Activated T-cell treated with anti-CD3 and anti-CD28 coated beads for 1 hour (primary cell): ENCODE measurements at places on chromosomes 6 and 20.
A peak's percentile ranks its signal among the peaks of the same experiment; 100 is the strongest.

- DNase-seq: no peak
Measured at GRCh38 chr20:13819885-13820645, 35.2 kb downstream of the NDUFAF5 start.

DNA sequence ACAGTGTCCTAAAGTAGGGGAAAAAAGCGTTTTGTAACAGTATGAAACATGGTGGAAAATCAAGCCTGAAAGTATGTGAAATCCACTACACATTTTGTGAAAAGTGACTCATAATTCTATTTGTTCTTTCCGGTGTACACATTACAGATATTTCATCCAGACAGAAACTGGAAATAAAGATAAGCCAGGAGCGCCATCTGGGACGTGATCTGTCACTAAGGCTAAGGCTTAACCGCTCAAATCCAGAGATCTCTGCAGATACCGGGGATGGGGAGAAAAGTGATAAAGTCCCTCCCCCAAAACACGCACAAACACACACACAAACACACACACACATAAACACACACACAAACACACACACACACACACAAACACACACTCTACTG is 26.6 kb upstream of the SRSF6 start:
- no peak for DNase-seq

GRCh38 chr6:162679681-162680080 is 47.9 kb downstream of the PRKN start:
- no peak for DNase-seq

DNA sequence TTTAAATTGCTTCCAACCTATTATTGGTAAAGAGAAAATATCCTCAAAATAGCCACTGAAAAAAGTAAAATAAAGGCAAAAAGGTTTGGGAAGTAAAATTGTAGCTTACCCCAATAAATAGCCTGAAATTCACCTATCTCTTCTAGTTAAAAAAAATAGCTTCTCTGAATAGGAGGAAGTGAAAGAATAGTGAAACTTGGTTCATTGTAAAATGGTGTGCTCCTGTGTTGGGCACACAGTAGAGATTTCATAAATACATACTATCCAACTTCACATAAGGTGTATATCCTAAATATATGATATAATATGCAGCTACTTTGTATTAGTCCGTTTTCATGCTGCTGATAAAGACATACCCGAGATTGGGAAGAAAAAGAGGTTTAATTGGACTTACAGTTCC is 45.3 kb downstream of the CDK19 start:
- DNase-seq: no peak

- no peak for DNase-seq
Measured at GRCh38 chr20:9993137-9993536, 41.6 kb upstream of the ANKEF1 start.

- no peak for DNase-seq
Measured at GRCh38 chr20:13031751-13032150, 23.0 kb downstream of the SPTLC3 start.

GRCh38 chr20:51541189-51542032 is 1.1 kb downstream of the NFATC2 start:
- peak; percentile 57 for DNase-seq

DNA sequence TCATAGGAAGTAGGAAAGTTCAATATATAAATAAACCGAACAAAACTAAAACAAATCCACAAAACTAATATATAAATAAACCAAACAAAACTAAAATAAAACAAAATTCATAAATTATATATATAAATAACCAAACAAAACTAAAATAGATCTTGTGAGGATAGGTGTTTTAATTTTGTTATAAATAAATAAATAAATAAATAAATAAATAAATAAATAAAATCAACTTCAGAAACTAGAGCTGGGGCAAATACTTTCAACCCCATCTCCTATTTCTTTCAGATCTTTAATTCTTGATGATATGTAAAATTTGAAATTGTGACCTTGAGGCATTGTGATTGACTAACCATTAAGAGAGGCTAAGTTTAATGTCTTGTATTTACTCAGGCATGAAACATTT is 416.1 kb downstream of the SAMD5 start:
- DNase-seq: no peak
